Cortex of kidney (tissue), 1 donor: ENCODE measurements at places on chromosomes 1 and 21.

- no peak for DNase-seq
Observed at GRCh38 chr1:62311473-62311943, 7.7 kb downstream of the KANK4 start.

DNA sequence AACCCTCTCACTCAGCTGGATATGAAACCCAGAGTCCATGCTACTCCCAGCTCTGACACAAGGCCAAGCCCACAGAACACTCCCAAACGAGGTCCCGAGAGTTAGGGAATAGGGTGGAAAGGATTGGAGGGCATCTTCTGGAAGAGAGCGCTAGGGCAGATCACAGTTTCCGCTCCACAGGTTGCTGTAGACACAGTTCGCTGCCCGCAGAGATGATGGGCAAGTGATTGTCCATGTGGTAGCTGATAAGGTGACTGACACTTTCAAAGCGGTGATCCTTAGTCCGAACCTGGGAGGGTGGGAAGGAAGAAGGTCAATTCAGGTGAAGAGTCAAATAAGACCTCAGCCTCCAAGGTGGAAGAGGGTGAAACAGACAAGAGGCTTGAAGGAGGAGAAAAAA, 2.1 kb upstream of the PYGO2 start:
- DNase-seq: no peak

- no peak for DNase-seq
Observed at GRCh38 chr1:228164561-228165371, 838 bp upstream of the IBA57 start.

- DNase-seq: no peak
Observed at GRCh38 chr1:226419284-226420029, 11.6 kb upstream of the PARP1 start.

- DNase-seq: no peak
Observed at GRCh38 chr1:203796236-203796605, 798 bp downstream of the ZBED6 start.

DNA sequence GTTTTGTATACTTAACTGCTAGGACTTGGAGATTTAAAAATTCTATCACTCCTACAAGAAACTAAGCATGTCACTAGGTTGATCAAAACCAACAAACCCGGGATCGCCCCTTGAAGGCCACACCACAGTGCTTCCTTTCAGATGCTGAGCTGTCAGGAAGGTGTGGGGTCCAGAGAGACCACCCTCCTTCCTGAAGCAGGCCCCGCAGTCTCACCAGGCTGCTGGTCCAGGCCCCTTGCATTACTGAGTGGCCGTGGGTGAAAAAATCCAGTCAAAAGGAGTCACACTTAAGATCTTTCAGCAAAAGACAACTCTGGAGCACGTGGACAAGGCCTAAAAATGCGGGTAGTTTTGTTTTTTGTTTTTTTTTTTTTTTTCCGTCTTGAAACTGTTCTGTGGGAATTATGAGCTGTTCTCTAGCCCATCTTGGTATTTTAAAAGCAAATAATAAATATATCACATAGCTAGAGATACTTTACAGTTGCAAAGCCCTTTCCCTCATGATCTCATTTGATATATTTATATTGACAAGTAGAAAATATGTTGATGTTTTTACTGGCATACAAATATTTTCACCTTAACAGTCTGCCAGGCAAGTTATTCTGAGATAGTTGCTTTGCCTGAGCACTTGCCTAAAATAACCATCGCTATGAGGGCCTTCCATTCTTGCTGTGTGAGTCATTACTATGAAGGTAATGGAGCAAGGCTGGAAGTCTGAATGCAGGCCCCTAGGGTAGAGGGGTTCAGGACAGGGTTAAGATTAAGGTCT, 73.1 kb upstream of the EDEM3 start:
- DNase-seq: no peak

- no peak for DNase-seq
Observed at GRCh38 chr1:38671221-38671620, 188.4 kb downstream of the RRAGC start.

- DNase-seq: no peak
Observed at GRCh38 chr21:29299046-29299915, 559 bp downstream of the BACH1 start.

GRCh38 chr21:36973986-36974850, 7.7 kb upstream of the HLCS start:
- no peak for DNase-seq

DNA sequence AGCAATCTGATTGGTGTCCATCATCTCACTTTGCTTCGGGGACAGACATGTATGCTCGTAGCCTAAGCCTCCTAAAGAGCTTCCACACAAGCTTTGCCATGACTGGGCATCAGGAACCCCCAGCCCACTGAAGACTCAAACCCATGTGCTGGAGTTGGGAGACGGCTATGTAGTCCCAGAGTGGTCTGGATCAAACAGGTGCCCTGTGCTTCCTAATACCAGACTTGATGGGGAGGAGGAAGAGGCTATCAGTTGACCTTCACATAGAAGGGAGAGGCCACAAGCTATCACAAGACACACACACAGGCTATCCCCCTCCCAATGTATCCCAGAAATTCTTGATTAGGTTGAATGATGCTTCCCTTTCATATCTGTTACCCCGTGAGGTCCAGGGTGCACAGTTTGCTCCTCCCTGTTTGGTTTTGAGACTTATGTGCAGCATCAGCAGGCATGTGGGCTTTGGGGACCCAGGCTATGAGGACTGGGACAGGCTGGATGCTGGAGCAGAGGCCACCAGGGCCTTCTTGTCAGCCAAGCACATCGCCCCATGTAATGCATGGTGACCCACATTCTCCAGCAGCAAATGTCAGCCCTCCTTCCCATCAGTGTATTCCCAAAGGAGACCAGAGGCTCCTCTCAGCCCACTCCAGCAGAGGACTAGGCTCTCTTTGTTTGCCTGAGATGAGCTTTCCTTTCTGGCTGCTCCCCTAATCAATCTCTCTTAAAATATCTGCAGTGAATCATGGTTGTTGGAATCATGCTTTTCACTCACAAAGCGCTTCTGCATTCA, 159.8 kb downstream of the GRIK3 start:
- no peak for DNase-seq

GRCh38 chr1:201511396-201511940, 4.5 kb upstream of the CSRP1 start:
- DNase-seq: no peak

DNA sequence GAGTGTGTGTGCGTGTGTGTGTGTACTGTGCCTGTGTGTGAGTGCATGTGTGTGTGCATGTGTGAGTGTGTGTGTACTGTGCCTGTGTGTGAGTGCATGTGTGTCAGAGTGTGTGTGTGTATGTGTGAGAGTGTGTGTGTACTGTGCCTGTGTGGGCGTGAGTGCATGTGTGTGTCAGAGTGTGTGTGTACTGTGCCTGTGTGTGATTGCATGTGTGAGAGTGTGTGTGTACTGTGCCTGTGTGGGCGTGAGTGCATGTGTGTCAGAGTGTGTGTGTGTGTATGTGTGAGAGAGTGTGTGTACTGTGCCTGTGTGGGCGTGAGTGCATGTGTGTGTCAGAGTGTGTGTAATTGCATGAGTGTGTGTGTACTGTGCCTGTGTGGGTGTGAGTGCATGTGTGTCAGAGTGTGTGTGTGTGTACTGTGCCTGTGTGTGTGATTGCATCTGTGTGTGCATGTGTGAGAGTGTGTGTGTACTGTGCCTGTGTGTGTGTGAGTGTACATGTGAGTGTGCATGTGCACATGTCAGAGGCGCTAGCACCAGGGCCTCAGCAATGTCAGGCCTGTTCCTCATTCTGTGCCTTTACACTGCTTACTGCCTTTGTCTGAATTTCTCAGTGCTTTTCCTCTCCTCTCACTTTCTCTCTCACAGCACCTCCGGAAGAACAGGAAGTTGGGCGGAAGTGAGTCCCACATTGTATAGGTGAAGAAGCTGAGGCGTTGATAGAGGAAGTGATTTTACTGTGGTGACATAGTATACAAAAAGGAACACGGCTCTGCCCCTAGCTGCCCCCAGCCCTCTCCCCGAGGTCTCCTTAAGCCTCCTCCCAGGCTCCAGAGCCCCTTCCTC, 4.9 kb downstream of the SLC5A9 start:
- DNase-seq: no peak

DNA sequence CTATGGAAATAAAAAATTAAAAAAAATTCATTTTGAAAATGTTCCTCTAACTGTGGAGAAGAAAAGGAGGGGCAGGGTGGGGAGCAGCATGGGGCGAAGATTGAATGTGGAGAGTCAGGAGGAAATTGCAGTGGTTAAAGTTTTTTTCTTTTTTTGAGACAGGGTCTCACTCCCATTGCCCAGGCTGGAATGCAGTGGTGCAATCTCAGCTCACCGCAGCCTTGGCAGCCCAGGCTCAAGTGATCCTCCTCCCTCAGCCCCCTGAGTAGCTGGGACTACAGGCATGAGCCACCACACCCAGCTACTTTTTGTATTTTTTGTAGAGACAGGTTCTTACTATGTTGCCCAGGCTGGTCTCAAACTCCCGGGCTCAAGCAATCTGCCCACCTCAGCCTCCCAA, 67.6 kb downstream of the ADSS2 start:
- no peak for DNase-seq

DNA sequence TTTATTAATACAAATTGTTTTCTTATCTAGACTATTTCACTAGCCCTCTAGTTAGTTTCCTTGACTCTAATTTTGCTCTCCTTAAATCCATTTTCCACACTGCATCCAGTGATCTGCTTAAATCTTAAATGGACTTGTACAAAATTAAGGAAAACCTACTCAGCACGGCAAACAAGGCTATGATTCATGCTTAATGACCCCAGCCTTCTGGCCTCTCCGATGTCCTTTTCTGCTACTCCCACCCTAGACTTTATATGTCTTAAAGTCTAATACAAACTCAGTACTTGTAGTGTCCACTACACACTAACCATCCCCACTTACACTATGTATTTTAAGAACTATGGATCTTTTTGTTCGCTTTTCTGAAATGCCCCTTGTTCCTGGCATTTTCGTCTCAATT, 2.2 kb downstream of the TMED5 start:
- DNase-seq: no peak

GRCh38 chr1:38839363-38839762, 20.2 kb downstream of the RRAGC start:
- no peak for DNase-seq
